ENCODE measurements at places on chromosomes 5 and 9.

DNA sequence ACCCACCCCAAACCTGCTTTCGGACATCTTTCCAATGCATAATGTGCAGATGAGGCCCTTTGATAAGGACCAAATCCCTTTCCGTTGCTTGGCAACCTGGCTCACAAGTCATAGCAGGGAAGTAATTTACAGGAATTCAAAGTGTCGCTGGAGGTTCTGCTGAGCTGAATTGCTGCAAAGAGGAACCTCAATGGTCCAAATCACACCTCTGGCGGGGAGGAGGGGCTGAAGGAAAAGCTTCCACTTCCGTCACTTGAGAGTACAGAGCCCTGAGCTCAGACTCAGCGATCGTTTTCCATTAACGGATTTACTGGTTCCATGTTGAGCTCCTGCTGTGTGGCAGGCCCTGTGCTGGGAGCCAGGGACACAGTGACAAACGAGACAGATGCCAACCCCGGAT, 99.3 kb downstream of the KCNIP1 start:
- no peak for DNase-seq

- no peak for DNase-seq
Observed at GRCh38 chr5:15510092-15510491, 10.1 kb downstream of the FBXL7 start.

DNA sequence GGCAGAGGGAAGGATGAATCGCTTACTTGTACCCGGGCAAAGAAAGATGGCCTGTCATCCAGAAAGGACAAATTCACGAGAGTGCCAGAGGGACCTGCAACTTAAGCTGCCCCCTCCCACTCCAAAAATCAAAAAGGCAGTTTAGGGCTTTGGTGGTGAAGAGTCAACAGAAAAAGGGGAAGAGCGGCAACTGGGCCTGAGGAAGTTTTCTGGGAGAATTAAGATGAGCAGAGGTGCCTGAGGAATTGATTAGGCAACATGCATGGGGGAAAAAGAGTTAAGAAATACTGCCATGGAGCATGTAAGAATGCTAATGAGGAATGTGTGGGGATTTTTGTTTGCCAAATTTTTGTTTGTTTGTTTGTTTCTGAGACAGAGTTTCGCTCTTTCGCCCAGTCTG, 1.8 kb upstream of the ACTL7B start:
- no peak for DNase-seq

DNA sequence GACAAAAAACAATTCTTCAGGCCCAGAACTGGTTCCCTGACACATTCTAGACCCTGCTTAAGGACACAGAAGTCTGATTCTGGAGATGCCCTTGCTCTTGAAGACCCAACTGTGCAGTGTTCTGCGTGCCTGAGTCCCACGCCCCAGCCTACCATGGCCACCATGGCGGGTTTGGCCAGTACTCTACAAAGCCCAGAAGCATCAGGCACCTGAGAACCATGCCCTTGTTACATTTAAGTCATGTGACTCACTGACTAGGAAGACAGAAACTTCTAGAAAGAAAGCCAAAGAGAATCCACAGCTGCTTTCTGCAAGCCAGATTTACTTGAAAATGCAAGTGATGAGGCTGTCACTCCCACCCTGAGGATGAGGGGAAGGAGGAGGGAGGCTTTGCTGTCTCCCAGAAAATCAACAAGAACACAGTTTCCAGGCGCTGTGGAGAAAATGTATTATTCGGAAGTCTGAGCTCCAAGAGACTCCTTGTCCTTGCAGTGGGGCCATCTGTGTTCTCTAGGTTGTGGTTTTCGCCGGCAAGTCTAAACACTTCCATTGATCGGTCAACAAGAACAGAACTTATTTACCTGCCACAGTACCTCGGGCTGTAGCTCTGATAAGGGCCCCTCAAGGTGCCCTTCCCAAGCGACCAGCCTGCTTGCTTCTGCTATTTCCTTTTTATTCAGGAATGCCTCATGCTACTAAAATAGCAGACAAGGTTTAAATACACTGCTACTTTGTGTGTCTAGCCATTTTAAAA, 81.3 kb upstream of the DMRT1 start:
- no peak for DNase-seq

- no peak for DNase-seq
Observed at GRCh38 chr5:53423724-53424123, 56.7 kb upstream of the FST start.

DNA sequence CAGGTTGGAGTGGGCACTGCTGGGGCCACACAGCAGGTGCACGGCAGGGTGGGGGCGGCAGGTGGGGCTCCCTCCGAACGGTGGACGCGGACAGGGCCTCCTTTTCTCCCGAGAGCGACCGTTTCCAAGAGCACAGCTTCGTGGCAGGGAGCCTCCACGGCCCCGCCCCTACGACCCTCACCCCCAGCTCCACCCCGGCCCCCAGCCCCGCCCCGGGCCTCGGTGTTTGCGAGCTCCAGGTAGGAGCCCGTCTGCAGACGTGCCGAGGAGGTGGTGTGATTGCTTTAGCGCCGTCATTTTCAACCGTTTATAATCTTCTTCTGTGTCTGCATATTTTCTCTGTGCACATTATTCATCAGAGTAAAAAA, 8.8 kb downstream of the GRIN1 start:
- no peak for DNase-seq
